ENCODE measurements at places on chromosomes 1 and 21.

DNA sequence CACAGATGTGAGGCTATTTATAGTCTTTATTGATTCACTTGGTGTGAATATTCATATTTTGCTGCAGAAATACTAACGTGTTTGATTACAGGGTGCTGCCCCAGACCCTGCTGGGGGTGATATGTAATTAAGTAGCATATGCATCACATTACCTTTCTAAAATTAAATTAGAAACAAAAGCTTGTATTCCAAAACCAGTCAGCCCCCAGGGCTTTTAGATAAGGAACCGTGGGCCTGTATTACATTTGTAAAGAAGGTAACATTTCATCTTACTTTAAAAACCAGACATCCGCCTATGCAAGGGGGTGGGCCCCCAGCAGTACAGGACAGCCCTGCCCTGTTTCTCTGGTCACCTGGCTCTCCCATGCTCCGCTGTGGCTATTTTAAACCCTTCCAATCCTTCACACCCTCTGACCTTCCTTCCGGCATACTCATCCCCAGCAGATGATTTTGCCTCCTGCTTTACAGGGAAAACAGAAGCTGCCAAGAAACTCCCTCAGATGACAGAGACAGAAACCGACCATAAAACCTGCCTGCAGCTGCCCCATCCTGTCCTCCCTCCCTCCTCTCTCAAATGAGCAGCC, 22.0 kb upstream of the KCNC4 start:
- DNase-seq = no peak

GRCh38 chr1:222413436-222413835, 134.5 kb downstream of the HHIPL2 start:
- DNase-seq = no peak

- DNase-seq = no peak
Measured at GRCh38 chr21:38139380-38140168, 117.2 kb upstream of the KCNJ15 start.

GRCh38 chr1:150152182-150152536, 2.4 kb downstream of the PLEKHO1 start:
- no peak for DNase-seq

DNA sequence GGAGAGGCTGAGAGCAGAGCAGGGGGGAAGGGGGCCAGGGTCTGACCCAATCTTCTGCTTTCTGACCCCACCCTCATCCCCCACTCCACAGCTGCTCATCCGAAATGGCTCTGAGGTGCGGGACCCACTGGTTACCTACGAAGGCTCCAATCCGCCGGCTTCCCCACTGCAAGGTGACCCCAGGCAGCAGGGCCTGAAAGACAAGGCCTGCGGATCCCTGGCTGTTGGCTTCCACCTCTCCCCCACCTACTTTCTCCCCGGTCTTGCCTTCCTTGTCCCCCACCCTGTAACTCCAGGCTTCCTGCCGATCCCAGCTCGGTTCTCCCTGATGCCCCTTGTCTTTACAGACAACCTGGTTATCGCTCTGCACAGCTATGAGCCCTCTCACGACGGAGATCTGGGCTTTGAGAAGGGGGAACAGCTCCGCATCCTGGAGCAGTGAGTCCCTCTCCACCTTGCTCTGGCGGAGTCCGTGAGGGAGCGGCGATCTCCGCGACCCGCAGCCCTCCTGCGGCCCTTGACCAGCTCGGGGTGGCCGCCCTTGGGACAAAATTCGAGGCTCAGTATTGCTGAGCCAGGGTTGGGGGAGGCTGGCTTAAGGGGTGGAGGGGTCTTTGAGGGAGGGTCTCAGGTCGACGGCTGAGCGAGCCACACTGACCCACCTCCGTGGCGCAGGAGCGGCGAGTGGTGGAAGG, 17.1 kb upstream of the HDAC1 start:
- no peak for DNase-seq

GRCh38 chr1:64530969-64531692, 61.2 kb downstream of the CACHD1 start:
- no peak for DNase-seq

- DNase-seq = no peak
Measured at GRCh38 chr1:205042911-205043806, at the start of gene CNTN2. Gene CNTN2 (plus strand): TSS chr1:205043212. CDS start chr1:205053186, 9,974 bp downstream.

GRCh38 chr1:52599236-52599635, 2.9 kb upstream of the GPX7 start:
- no peak for DNase-seq

DNA sequence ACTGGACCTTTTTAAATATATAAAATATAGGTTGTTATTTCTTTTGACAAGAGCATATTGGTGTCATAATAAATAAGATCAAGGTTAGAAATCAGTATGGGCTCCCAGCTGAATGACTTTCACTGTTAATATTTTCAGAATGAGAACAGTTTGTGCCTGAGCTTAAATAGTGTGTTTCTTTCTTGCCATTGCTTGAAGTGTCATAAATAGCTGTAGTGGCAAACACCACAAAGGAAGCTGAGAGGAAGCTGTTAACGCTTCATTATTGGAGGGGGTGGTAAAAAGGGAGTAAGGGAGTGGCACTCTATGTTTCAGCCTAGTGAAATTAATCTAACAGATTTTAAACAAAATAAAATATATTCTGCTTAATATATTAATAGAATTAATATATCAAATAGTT, 1089.8 kb upstream of the NCAM2 start:
- DNase-seq = no peak

DNA sequence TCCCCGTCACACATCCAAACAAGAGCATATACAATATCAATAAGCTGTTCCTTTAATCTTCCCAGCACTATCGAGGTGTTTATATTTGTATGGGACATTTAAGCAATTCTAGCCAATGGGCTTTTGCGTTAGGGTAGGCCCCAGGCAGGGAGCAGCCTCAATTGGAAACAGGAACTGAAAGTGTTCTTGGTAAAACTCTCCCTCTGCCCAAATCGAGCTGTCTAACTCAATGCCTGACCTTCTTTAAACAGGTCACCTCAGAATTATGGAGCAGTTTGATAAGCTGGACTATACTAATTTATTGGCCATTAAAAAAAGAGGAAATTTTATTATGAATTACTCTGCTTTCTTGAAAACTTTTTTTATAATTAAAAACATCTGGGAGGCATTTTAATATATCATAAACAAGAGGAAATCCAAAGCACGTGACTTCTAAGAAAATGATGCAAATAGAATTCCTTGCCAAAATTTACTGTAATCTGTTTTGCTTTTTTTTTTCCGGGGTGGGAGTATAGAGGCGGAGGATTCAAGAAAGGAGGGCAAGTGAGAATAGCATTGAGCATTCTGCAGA, 498.1 kb downstream of the LMO4 start:
- peak; percentile 29 for DNase-seq

GRCh38 chr1:61087571-61087970, 5.2 kb downstream of the NFIA start:
- no peak for DNase-seq

DNA sequence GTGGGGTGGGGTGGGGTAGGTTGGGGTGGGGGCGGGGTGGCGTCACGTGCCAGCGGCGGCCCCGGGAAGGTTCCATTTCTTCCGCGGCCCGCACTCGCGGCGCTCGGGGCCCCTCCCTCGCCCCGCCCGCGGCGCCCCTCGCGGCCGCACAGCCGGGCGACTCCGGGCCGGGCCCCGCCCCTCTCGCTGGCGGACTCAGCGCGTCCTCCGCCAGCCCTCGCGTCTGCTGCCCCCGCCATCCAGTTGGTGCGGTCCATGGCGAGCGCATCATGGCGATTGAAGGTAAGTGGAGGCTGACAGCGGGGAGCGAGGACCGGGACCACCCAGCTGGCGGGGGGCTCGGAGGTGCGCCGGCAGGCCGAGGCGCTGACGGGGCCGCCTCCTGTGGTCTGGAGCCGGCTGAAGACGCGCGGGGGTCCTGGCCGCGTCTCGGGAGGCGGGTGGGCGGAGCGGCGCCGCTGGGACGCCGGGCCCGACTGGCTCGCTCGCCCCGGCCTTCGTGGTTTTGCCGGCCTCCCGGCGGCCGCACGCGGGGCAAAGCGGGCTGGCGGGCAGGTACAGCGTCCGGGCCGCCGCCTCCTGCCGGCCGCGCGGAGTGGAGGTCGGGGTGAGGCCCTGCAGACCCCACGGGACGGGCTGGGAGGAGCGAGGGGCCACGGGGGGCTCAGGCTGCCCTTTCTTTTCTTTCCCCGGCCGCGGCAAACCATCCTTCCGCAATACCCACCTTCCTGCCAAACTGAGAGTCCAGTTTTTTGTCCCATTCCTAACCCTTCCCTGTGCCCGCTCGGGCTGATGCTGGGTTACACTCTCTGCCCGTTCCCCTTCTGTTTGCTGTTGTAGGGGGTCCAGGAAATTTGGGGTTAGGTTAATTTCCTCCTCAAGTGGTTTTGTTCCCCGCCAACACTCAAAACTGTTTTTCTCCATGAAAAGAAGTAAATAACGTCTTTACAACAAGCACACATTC, at the start of gene SYT14:
SYT14 (plus strand) TSS at position 222 of the 964 bp plus-strand sequence; CDS start at position 270, 48 bp downstream.
- no peak for DNase-seq

GRCh38 chr1:241834733-241835377, 13.1 kb upstream of the EXO1 start:
- DNase-seq = no peak

DNA sequence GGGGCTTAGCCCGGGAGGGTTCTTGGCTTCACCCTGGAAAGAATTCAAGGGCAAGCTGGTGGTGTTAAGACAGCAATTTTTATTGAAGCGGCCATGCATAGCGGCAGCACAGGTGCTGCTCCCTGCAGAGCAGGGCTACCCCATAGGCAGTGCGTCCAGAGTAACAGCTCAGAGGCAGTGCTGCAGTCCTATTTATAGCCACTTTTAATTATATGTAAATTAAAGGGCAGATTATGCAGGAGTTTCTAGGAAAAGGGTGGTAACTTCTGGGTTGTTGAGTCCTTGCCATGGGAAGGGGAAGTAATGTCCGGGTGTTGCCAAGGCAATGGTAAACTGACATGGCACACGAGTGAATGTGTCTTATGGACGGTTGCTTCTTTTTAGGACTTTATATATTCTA, 57.0 kb downstream of the VPS26C start:
- no peak for DNase-seq

- no peak for DNase-seq
Measured at GRCh38 chr1:51901151-51901550, 22.6 kb upstream of the NRDC start.

GRCh38 chr1:6621429-6622391, 3.0 kb upstream of the THAP3 start:
- no peak for DNase-seq

DNA sequence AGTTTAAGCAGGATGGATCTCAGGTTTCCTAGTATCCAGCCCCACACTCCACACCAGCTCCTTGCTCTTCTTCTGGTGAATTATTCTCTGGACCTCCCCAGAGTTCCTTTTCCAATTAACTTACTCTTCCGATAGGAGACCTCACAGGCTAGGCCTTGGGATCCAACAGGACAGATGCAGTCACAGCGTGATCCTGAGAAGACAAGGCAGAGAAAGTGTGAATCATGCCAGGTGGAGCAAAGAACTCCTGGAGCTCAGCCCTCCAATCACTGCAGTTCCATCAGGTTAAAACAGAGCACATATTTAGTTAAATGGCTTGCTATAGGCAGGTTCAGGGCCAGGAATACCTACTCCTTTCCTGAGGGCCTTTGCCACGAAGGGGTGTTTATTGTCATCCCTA, 34.1 kb downstream of the C8B start:
- DNase-seq = no peak

GRCh38 chr1:21494196-21494595, 15.0 kb upstream of the ALPL start:
- DNase-seq = no peak

- DNase-seq = peak; percentile 15
Measured at GRCh38 chr21:14453339-14454015, 70.5 kb upstream of the HSPA13 start.

GRCh38 chr1:9406111-9406510, 113.4 kb downstream of the SPSB1 start:
- no peak for DNase-seq

- no peak for DNase-seq
Measured at GRCh38 chr1:970242-970972, 4.1 kb downstream of the PLEKHN1 start.

DNA sequence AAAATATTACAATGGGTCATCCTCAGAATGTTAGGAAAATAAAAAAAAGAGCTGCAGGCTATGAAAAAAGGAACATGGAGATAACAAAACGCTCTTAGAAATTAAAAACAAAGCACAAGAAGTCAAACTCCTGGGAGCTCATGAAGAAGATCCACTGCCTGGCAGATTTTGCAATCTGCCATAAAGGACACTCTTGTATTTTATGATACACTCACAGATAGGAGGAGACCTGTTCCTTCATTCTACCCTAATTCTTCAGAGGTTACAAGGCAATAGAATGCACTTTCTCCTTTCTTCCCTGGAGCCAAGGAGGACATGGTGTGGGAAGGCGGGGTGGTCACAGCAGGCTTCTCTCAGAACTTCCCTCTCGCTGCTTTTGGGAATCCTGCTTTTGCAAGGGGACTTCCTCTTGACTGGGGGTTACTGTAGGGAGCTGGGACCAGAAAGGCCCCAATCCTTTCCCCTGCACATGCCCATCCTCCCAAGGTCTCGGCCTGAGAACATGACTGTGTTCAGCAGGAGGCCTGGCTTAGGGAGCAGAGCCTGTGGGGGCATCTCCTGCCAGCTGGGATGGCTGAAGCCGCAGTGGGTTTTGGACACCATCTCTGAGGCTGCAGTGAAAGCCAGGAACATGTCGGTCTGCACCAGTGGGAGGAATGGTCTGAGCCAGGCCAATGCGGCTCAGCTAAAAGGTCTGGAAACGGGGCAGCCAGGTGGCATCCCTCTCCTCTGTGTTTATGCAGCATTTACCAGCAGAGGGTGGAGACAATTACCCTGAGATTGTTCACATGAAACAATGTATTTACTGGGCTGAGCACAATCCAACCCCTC, 44.8 kb downstream of the GPR161 start:
- DNase-seq = no peak

DNA sequence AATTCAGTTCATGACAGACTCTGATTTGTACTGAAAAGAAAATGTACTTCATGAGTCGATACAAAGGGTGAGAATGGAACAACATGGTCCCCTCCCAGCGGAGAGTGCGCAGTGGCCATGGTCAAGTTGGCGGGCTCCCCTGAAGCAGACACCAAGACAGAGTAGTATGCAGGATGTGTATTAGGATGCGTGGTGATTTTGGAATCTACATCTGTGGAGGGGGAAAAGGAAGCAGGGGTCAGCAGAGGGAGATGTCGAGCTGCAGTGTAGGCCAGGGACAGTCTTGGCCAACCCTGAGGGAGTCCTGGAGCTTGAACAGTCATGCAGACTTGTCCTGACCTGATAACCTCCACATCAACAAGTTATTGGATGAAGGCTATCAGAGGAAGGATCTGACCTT, 481.0 kb downstream of the OMA1 start:
- DNase-seq = no peak

DNA sequence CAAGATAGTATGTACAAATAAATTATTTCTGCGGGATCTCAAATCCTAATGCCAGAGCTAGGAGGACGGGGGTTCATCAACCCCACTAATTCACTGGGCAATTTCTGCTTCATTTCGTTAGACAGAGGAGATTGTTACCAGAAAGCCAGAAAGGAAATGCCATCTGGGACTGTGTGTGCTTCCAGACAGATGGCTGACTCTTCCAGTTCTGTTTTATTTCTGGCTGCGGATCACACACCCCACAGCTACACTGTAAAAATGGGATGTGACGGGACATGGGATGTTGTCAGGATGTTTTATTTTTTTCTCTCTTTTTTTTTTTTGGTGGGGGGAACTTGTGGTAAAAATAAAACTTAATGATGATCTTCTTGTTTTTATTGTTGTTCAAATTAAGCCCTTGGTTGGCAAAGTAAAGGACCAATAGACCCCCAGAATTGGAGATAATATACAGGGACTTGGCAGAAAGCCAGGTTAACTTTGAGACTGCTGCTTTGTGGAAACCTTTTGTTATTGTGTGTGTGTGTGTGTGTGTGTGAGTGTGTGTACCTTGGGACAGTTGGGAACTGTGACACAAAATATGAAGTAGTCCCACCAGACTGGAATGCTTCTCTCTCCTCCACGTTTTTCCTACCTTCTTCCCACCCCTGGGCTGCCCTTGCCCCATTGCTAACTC, 114.5 kb downstream of the NUF2 start:
- DNase-seq = no peak
